Left hindlimb (tissue), 1 donor: ENCODE measurements at places on chromosomes 2 and 18.
A peak's percentile ranks its signal among the peaks of the same experiment; 100 is the strongest.

- DNase-seq: no peak
These were observed 73.7 kb upstream of the DPP10 start for GRCh38 chr2:114368705-114369104.

DNA sequence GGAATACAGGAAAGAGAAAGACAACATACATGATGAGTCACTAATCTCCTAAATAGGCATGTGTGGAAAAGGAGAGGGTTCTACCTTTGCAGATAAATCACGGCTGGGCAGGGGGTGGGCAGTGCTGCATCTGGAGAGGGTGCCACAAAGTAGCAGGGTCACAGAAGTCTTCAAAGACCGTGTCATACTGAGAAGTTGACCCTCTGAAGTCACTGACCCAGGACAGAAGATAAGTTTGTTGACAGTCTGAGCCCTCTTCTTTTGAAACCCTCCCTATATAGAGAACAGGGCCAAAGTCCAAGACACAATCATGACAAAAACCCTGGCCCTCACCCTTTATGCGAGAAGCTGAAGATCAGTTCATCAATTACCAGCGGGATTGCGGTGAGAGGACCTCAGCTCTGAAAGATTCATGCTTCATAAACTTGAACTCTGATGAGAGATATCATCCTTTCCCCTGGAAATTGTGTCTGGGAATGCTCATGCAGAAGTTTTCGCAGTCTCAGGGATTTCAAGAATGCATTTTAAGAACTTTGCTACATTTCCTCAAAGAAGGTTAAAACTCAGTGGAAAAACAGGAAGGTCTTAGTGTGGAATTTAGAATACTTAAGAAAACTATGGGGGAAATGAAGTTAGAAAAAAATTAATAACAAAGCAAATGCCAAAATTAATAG, 129.5 kb downstream of the FAM124B start:
- no peak for DNase-seq

- no peak for DNase-seq
These were observed 74.1 kb downstream of the MAPK4 start for GRCh38 chr18:50633992-50634391.

DNA sequence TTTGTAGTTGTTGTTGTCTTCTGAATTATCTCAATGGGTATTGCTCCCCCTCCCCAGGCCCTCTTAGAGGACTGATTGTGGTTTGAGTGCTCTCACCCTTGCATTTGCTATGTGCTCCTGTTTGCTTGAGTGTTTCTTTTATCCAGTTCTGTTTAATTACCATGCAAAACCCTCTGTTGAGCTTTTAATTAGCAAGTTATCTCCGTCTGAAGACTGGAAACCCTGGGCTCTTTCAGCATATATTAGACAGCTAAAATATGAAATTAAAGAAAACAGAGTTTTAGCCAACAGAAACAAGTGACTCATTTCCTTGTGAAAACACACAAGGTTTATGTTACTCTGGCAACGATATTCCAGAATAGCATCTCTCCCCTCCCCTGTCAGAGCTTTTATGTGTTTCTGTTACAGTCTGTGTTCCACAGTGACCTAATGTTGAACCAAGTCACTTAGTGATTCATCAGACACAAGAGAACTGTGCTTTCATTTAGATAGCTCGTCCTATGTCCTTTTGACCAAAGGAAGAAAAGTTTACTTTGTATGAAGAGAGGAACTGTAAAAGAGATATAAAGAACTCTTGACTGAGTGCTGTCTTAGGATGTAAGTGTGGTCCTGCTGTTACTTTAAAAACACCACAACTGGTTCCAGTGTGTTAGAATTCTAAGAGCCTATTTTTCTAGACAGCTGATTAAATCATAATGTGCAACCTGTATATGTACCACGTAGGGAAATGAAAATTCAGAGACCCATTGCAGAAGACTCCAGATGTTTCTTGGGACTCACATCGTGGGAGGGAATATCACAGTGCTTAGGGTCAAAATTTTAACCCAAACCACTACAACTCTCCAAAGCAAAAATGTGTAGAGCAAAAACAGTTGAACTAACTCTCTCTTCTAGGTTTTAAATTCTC, 172.8 kb upstream of the RBMS1 start:
- DNase-seq: no peak

- DNase-seq: no peak
These were observed 7.7 kb downstream of the IGFBP5 start for GRCh38 chr2:216687646-216688045.

DNA sequence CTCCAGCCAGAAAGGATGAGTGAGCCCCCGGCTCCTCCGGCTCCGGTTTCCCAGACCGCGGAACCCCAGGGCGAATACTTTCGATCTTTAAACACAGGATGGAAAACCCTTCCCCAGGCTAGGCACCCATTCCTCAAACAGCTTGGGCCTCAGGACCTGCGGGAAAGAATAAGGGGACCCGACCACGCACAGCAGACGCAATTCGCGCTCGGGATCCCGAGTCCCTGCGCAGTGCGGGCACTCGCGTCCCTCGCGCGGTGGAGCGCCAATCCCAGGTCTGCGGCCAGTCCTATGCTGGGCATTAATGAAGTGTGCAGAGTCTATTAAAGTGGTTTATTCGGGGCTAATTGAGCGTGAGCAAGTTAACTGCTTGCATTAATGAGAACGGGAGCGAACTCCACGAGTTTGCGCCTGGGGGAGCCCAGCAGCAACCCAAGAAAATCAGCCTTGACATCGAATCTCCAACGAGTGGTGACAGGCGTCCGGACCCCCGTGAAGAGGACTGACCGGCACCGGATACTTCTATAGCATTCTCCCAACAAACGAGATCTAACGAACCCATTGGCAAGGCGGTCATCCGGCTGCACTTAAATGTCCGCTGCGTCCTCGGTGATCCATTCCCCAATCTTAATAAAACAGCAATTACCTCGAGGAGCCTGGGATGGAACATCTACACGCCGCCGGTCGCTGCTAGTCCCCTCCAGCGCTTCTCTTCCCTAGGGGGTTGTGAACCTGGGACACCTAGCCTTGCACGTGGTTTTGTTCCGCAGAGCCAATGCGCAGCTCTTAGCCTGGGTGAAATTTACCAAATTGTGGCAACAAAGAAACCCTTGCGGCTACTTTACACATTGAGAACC, 1.6 kb downstream of the OSR1 start:
- no peak for DNase-seq

DNA sequence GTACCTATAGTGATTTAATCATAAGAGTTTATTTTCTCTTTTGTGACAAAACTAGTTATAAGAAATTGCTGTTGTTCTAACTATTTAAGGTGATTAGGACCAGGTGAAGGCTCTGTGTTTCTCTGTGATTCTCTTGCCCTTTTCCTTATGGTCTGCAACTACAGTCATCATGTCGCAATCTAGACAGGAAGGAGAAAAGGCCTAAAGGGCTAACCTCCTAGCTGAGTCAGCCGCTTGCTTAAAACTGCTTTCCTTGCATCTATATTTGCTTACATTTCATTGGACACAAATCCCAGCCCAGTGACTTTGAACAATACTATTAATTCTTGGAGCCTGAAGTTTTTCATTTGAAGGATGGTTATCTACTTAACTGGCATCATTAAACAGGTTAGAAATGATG, 93.1 kb downstream of the PIK3C3 start:
- no peak for DNase-seq

- peak; percentile 10 for DNase-seq
These were observed 100.1 kb downstream of the ZNF516 start for GRCh38 chr18:76394780-76395476.

- DNase-seq: no peak
These were observed 15.1 kb upstream of the MEP1B start for GRCh38 chr18:32174719-32175118.

GRCh38 chr2:17674817-17675216, 78.8 kb downstream of the SMC6 start:
- no peak for DNase-seq

GRCh38 chr18:49601211-49601610, 39.4 kb downstream of the LIPG start:
- no peak for DNase-seq

GRCh38 chr2:121902171-121902591, 146.7 kb downstream of the TSN start:
- DNase-seq: no peak

DNA sequence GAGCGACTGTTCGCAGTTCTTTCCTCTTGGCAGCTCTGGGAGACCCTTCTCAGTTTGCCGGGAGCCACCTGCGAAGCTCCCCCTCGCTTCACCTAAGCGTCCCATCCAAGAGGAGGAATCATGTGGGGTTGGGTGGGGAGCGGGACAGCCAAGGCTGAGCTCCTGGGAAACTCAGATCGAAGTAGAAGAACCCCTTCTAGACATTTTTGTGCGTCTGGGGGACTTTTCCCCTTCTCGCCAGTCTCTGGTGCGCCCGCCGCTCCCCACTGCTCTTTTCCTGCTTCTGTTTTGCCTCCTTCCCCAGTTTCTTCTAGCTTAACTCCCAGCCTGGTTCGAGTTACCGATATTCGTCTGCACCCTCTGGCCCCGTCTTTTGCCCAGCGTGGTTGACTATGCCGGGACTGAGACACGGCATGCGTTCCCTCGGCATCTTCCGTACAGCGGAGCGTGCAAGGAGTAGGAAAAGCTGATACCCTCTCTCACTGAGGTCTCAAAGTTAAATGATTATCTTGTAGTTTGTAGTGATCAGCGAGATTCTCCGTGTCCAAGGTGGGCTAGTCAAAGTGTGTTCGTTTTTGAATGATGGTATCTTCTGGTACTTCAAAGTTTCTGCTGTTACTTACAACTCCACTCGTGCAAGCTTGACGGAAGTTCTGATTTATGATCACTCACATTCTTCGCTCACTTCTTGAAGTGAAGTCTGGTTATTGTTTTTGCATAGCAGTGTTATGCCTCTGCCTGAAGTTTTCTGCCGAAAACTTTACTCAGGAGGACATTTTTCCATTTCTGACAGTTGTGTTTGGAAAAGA, 664 bp downstream of the CAMKMT start:
- peak; percentile 46 for DNase-seq

DNA sequence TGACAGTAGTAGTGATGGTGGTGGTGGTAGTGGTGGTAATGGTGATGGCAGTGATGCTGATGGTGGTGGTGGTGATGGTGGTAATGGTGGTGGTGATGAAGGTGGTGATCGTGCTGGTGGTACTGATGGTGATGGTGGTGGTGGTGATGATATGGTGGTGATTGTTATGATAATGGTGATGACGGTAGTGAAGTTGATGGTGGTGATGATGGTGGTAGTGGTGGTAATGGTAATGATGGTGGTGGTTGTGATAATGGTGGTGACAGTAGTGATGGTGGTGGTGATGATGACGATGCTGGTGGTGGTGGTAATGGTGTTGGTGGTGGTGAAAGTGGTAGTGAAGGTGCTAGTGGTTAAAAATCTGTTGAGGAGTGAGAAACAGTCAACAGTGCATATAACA, 125.6 kb downstream of the AFF3 start:
- DNase-seq: no peak

GRCh38 chr2:3037196-3038194, 340.1 kb downstream of the EIPR1 start:
- DNase-seq: no peak

- DNase-seq: no peak
These were observed 445.6 kb upstream of the POU3F3 start for GRCh38 chr2:104408266-104408665.

DNA sequence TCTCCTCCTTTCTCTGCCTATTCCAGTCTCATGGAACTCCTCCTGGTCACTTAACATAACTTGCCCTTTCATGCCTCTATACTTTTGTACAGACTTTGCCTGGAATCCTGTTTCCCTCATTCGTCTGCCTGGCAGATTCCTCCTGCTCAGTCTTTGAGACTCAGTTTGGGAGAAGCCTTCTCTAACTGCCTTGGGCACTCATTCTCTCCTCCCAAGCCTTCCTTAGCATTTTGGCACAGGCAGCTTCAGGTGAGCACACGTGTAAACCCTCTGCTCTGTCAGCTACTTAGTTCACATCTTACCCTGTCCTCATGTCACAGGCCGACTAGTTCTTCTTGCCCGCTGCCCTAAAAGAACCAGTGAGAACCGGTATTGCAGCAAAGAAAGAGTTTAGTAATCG, 6.0 kb upstream of the FAM98A start:
- no peak for DNase-seq

DNA sequence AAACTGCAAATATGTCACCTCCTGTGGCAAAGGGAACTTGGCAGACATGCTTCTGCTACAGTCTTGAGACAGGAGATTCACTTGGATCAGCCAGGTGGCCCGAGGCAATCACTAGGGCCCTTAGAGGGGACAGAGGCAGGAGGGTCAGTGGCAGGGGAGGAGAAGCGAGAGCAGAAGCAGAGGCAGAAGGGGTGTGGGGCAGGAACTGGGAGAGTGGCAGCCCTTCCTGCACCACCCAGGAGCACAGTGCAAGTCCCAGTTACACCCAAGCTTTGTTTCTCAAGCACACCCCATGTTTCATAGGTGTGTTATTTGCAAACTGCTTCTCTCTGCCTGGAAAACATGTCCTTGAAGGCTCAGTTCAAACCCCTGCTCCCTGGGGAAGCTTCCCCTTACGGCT, 309.7 kb upstream of the MYT1L start:
- DNase-seq: no peak

GRCh38 chr2:168179592-168179991, 67.8 kb downstream of the STK39 start:
- DNase-seq: no peak

DNA sequence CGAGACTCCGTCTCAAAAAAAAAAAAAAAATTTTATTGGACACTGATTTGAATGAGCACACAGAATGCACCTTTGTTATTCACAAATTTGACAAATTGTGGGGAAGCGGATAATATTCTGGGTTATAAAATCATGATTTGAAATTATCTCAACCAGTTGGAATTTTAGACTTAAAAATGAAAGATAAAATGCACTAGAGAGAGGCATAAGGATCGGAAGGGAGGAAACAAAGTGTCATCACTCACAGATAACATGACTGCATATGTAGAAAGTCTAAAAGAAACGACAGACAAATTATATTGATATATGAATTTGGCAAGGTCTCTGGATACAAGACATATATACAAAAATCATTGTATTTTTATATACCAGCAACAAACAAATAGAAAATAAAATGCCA, 70.6 kb downstream of the CD28 start:
- no peak for DNase-seq

DNA sequence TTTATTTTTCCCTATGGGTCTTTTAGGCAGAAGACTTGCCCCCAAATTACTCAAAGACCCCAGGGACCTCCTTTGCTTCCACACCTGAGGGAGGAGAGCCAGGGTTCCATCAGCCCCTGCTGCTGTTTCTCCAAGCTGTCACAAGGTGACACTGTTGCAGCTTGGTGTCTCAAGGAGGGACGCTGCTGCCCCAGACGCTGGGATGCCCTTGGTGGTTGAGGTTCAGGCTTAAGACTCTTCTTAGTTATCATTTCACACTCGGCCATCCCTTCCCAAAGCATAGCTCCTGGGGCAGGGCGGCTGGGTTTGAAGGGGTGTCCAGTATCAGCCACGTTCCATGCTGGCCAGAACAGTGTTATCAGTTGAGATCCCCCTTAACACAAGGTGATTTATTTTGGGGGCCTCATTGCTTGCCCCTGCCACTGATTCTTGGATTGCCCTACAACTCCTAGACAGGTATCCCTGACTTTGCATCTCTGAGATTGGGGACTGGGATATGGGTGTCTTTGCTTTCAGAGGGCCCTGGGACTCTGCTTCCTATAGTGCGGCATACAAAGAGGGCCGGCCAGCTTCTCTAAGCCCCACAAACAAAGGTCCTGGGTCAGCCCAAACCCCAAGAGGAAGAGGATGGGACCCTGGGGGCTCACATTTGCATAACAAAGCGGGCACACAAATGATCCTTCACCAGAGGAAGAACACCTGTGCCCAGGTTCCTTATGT, 22.7 kb downstream of the GPR55 start:
- no peak for DNase-seq
